ENCODE measurements at places on chromosomes 7 and 10.

GRCh38 chr7:29189743-29190201 lies 4.8 kb upstream of the CHN2 start:
- DNase-seq: no peak

DNA sequence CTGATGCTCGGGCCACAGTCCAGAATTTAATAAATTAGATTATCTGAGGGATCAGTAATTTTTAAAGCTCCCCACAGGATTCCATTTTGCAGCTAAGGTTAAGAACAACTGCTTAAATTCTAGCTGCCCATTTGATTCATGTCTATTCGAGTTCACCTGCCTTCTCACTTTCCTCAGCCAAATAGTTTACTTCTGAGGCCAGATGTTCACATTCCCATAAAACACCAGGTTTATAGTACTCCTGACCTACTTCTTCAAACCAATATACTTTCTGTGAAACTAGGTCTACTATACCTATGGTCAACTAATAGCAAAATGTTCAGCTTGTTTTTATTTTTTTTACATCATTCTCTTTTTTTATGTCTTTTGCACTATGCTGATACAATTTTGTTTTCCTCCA lies 86.3 kb downstream of the GPR158 start:
- no peak for DNase-seq

DNA sequence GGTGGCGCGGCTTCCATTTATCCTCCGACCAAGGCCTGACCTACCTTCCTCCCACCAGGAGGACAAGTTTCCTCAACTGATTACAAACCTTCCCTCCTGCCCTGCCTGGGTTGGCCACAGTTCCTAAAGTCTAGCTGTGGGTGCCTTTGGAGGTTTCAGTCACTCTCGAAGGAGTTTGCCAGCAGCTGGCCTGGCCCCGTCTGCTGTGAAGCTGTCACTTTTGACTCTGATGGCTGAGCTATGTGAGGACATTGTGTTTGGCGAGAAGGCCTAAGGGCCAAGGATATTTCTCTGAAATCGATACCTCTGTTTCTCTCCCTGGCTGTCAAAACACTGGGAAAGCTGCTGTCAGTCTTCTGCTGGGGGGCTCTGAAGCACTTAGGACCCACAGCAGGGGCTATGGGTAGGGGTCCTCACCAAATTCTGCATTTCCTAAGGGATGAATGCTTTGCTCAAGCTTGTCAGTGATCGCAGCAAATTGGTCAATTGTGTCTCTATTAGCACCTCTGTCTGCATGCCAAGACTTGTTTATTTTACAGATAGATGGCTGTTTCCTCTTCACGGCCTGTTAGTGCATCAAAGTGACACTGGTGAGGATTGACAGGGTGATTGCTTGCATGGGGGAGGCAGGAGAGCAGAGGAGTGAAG lies 31.9 kb upstream of the SAMD8 start:
- no peak for DNase-seq

DNA sequence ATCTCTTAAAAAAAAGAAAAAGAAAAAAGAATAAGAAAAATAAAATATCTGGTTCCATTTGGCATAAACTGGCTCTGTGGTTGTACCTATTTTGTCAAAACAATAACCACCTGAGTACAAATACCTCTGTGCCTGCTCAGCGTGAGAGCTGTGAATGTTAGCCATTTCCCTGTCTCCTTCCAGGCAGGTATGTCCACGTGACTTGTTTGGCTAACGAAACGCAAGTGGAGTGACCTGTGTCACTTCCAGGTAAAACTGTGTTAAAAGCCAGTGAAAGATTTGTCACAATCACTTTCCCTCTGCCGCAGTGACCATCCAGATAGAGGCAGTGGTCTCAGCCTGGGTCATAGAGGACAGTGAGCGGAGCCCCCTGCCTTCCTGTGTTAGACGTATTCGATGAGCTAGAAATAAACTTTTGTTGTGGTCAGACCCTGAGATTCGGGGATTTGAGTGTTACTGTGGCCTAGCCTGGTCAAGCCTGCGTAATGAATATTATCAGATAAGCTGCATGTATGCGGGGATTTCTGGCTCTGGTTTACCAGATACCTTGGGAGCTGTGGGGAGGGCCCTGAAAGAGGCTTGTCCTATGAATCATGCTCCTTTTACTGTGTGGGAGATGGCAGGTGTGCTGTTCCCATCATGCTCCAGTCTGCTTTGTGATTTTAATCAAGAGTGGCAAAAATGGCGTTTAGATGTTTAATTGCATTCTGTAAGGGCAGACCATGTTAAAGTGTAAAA lies 3.8 kb downstream of the PTER start:
- no peak for DNase-seq

GRCh38 chr10:117476716-117477115 lies 65.8 kb upstream of the EMX2 start:
- DNase-seq: no peak
